ENCODE measurements at places on chromosomes 1 and 21.

- peak; percentile 45 for DNase-seq
Measured at GRCh38 chr1:224435318-224435763, 744 bp upstream of the WDR26 start.

DNA sequence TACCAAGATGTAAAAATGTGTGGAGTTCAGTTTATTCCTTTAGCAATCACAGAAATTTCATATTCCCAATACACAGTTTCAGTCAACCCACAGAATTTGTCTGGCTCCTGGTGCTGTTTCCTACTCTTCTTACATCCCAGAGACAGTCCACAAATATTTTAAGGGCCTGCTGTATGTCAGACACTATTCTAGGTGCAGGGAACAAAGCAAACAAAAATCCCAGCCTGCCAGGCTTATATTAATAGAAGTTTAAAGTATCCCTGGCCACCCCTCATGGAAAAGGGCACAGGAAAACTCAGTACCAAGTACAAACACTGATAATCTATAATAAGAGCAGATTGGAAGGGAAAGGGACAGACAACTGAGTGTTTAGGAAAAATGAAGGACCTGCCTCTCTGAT lies 194.8 kb downstream of the ZP4 start:
- DNase-seq: no peak

DNA sequence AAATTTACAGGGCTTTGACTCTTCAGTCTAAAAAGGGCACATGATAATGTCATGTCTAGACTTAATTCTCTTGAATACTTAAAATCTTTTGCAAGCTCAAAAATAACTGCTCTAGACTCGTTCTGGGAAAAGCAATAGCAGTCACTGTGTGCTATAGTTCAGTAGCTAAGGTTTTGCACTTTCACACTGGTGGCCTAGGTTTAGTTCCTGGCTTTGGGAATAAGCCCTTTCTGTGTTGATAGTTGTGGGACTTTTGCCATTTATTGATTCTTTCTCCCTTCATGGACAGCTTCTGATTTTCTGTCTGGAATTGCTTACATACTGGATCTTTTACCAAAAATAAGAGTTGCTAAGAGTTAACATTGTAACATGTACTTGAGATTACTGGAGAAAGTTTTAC lies 151.2 kb downstream of the TRIM33 start:
- no peak for DNase-seq

- DNase-seq: no peak
Measured at GRCh38 chr1:151846686-151847237, 6.8 kb downstream of the THEM5 start.

GRCh38 chr1:22535399-22535798 lies 27.9 kb upstream of the EPHA8 start:
- DNase-seq: no peak

DNA sequence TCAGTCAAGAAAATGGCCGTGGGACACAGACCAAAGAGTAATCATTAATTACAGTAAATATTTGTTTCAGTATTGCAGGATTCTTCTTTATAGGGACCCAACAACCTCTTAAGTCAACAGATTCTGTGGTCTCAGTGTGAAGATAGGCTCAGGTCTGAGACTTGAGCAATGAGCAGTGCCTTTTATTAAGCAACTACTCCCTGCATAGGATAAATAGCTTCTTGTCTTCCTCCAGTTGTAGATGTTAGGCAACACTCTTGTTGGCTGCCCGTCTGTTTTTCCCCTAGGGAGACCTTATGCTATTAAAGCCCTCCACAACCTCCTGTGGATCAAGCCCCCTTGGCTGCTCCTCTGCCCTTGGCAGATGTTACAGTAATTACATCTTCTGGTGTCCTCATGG lies 1.8 kb upstream of the OMA1 start:
- no peak for DNase-seq

DNA sequence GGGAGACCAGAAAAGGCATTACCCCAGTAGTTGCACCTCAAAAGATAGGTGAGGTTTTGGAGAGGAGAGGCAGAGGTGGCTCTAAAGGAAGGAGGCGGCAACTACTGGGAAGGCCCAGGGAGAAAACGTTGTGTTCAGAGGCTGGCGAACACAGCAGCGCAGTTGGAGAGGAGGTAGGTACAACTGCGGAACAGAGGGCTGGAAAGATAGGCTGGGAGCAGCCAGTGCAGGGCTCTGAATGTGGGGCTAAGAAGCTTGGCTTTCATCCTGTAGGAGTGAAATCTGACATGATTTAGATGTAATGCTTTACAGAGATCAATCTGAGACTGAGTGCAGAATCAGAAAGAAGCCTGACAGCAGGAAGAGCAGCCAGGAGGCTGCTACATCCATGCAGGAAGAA lies 13.0 kb downstream of the RIMS3 start:
- DNase-seq: no peak

GRCh38 chr1:219731771-219732170 lies 118.9 kb upstream of the ZC3H11B start:
- no peak for DNase-seq

GRCh38 chr21:37075214-37075770 lies 2.2 kb downstream of the TTC3 start:
- DNase-seq: no peak

Measured in GM20000 (cell line).